ENCODE measurements at places on chromosomes 1 and 21.

GRCh38 chr1:199404976-199405375 lies 622.5 kb upstream of the NR5A2 start:
- DNase-seq, result no peak

DNA sequence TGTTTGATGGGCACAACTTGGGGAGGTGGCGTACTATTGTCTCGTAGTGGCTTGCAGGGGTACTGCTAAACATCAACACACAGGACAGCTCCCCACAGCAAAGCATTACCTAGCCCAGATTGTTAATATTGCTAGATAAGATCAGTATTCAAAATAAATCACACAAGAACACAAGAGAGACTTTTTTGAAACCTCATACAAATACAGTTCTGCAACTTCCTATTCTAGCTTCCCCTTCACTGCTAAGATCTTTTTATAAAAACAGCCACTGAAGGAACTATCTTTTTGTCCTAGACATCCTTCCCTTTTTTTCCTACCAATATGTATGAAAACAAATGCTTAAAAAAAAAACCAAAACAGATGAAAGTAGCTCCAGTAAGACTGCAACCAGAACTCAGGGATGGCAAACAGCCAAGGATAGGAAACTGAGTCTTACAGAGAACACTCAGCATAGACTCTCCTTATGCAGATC lies 137.8 kb upstream of the KRTAP19-8 start:
- DNase-seq, result no peak

- DNase-seq, result no peak
These were observed 22.9 kb downstream of the SAMSN1 start for GRCh38 chr21:14523234-14523633.

GRCh38 chr1:167747988-167748387 lies 26.2 kb downstream of the MPZL1 start:
- no peak for DNase-seq

DNA sequence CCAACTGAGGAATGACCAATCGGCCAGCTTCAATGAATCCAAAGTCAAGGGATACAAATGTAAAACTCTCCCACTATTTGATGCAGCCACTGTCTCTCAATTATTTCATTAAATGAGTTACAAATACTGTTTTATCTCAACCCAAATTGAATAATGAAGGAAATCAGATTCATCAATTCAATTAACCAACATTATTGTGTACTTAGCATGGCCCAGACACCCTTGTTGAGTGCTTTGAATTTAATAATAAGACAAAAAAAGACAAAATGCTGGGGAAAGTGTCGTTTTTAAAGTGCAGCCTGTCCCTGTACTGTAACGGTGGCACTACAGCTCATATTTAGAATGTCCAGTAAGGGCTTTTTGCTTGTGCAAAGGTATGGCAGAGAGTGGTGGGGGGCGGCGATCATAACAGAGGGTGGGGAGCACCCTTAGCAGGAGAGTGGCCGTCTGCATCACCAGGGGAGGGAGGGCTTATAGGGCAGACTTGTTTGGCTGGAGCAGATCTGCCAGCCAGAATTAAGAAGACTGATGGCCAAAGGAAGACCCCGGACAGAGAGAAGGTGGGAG lies 123.8 kb upstream of the GALNT2 start:
- no peak for DNase-seq

DNA sequence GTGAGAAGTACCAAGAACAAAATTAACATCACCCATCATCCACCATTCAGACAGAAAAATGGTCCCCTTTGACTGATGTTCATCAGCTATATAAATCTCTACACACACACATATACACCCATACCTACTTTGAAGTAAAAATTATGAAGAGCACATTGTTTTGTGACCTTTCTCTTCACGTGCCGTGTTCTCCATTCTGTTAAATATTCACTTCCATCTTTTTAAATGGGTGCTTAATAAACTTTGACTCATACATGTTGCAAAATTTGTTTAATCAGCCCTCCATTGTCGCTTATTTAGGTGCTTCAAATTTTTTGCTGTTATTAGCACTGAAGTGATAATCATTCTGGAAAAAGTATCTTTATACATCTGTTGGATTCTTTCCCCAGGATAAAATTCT lies 80.1 kb downstream of the CLIC6 start:
- DNase-seq, result no peak

- peak; percentile 45 for DNase-seq
These were observed 1.6 kb downstream of the COL6A2 start for GRCh38 chr21:46099476-46099875.

DNA sequence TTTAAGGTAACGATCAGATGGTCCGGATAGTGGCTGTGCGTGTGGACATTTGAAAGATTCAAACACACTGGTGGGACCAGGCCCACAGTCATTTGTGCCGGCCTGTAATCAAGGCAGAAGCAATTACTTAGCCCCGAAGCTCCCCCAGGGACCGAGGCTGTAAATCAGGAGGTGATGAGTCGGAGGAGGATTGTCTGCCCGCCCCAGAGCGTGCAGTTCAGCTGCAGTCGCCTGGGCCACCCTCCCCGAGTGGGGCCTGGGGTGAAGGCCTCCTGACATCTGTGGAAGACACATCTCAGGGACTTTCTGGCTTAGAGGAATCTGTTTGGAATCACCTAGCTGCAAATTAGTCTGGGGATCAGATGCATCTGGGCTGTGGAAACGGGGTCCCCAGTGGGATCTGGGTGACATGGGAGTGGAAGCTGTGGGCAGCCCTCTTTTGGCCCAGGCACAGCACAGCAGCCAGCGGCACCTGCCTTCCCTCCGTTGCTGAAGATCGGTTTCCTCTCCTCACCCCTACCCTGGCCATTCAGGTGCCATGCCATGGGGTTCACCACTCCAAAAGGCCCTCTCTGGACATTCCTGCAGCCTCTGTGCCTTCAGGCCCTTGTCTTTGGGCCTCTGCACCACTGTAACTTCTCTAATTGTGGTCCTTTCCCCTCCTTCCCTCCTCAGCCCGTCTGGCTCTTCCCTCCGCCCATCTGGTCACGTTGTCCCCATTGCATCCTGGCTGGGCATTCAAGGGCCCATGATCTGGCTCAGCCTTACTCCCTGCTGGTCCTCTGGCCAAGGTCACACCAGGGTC lies 25.7 kb downstream of the LHX4 start:
- no peak for DNase-seq

GRCh38 chr1:61051719-61052394 lies 30.5 kb upstream of the NFIA start:
- DNase-seq, result peak; percentile 51

- no peak for DNase-seq
These were observed 112.0 kb downstream of the LRRC40 start for GRCh38 chr1:70093250-70093975.

- DNase-seq, result no peak
These were observed 90.2 kb upstream of the GRIK3 start for GRCh38 chr1:37124501-37124900.

DNA sequence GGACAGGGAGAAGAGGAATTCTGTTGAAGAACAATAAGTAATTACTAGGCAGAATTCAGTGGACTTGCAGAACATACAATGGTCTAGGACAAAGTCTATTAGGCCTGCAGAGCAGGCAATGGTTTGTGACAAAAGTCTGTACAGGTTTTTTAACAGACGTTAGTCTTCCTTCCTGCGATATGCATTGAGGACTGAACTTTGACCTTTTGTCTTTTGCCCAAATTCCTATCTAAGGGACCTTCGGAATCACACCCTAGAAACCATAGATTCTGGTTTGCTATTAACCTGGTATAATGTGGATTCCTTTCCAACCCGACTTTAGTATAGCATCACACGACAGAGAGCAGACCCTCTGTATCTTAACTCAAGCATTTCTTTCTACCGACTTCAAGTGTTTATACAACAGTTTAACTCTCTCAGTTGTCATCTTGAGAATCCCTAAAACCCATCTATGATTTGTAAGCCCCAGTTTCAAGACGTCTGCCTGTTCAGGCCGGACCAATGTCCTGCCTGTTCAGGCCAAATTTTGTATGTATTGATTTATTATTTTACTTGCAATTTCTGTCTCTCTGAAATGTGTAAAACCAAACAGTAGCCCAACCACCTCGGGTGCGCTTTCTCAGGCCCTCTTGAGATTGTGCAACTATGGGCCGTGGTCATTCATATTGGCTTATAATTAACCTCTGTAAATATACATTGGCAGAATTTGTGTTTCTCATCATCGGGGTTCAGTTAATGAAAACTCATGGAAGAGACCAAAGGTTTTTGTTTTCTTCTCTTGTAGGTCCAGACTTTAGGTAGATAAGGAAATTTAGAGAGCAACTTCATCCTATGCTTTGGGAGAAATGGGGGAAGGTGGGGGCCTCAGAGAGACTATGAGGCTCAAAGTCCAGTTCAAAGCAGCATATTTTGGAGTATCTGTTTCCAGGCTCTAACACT lies 76.9 kb upstream of the TNFSF18 start:
- DNase-seq, result no peak

- DNase-seq, result no peak
These were observed 22.5 kb downstream of the ITPKB start for GRCh38 chr1:226716577-226716976.

DNA sequence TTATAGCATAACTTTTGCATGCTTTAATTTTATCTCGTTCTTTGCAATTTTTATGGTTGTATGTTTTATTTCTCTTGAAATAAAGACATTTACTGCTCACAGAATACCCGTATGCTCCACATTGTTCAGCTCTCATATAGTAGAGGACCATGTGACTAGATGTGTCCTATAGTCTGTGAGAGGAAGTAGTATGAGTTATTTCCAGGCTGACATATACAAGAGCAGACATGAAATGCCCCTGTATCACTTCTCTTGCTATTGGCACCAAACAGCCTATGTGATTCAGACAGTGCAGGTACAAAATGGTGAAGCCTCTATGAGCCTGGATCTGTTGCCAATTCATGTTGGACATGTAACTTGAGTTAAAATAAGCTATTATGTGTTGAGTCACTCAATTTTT lies 5.8 kb upstream of the FCRL5 start:
- DNase-seq, result no peak

DNA sequence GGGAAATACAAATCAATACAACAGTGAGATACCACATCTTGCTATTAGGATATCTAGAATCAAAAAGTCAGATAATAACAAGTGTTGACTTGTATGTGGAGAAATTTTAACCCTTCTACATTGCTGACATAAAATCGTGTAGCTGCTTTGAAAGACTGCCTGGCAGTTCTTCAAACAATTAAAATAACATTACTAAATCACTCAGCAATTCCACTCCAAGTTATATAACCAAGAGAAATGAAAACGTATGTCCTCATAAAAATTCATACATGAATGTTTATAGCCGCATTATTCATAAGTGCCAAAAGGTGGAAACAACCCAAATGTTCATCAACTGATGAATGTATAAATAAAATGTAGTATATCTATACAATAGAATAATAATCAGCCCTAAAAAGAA lies 164.6 kb downstream of the RASAL2 start:
- DNase-seq, result no peak

- DNase-seq, result peak; percentile 3
These were observed 19.5 kb downstream of the A3GALT2 start for GRCh38 chr1:33301273-33301984.

GRCh38 chr21:44907966-44908895 lies 12.5 kb downstream of the ITGB2 start:
- no peak for DNase-seq

GRCh38 chr1:227893949-227894721 lies 53.6 kb downstream of the WNT9A start:
- peak; percentile 10 for DNase-seq

DNA sequence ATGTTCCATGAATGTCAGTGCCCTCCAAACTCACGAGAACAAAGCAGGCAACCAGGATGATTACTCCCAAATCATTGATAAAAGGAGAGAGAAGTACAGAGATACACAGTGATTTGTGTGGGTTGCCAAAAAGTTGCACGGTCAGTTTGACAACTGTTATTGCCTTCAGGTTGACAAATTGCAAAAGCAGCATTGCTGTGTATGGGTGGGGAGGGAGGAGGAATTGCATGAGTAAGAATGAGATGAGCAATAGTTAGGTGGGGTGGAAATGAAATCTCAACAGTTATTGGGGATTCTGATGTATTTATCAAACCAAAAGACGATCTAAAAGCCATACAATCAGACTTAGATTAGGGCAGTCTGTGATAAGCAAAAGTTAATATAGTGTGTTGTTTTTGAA lies 93.7 kb downstream of the NTMT2 start:
- DNase-seq, result no peak

- DNase-seq, result no peak
These were observed 95.4 kb downstream of the PTPRU start for GRCh38 chr1:29331729-29332128.

GRCh38 chr1:43893006-43893405 lies 40.6 kb upstream of the ARTN start:
- DNase-seq, result no peak

DNA sequence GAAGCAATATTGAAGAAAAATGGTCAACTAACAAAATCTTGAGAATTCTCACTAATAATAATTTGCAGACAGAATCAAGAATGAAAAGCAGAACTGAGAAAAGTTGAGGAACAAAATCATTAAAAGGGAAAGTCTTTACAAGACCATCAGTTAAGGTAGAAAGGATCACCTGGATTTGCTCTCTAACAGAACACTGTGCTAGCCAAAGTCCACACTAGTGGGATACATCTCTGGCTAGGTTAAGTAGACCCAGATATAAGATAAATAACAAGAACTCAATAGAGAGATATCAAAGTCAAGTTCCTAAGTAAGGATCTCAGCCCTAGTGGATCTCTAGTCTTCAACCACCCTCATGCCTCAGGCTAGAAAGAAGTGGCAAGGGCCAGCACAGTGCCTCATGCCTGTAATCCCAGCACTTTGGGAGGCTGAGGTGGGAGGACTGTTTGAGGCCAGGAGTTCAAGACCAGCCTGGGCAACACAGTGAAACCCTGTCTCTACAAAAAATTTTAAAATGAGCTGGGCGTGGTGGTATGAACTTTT lies 19.6 kb downstream of the IPP start:
- DNase-seq, result no peak

- peak; percentile 51 for DNase-seq
These were observed 79.5 kb downstream of the BEND5 start for GRCh38 chr1:48697066-48697707.

DNA sequence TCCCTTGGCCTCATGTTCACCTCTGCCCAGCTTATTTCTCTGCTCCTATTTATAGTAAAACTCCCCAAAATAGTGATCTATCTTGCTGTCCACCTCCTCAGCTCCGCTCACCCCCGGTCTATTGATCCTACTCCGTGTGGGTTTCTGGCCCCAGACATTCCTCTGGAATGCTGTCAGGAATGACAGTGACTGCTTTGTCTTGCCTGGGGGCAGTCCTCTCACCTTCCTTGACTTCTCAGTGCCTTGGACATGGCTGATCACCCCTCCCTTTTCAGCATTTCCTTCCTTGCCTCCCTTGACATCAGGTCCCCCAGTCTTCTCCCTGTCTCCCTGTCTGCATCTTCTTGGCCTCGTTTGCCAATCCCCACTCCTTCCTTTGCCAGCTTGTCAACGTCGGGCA lies 108.1 kb upstream of the BACE2 start:
- DNase-seq, result no peak

GRCh38 chr1:180945151-180945550 lies 32.5 kb downstream of the KIAA1614 start:
- DNase-seq, result no peak

GRCh38 chr1:76928522-76928921 lies 61.2 kb downstream of the ST6GALNAC5 start:
- no peak for DNase-seq

- no peak for DNase-seq
These were observed 7.1 kb downstream of the PROX1 start for GRCh38 chr1:213994888-213995287.

- no peak for DNase-seq
These were observed 79.4 kb downstream of the TGFB2 start for GRCh38 chr1:218424502-218424901.

- no peak for DNase-seq
These were observed 3.4 kb downstream of the LRRC71 start for GRCh38 chr1:156923670-156924477.

GRCh38 chr1:189500778-189501177 lies 976.9 kb downstream of the BRINP3 start:
- DNase-seq, result no peak
